Activated CD4-positive, alpha-beta memory T cell treated with anti-CD3 and anti-CD28 coated beads for 36 hours (primary cell): ENCODE measurements at places on chromosomes 6 and 20. TPM values are rescaled to one million over a fixed set of nuclear protein-coding genes. Genes with fewer than 3 reads are reported as not detected.

DNA sequence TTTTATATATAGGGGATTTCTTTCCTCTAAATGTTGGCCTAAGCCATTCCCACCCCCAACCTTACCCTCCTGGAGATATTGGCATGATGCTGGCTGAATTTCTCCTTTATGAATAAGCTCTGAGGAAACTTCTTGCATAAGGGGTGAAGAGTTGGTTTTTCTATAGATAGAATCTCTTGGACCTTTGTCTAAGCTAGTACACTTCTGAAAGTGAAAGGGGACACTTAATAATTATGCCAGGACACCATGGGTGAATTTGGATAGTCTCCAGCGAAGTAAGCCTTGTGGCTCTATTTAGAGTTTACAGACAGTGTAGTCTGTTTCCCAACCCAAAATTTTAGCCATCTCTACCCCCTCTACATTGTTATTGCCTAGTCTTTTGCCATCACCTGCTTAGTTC lies 27.1 kb upstream of the FABP7 start:
- H3K36me3 ChIP-seq: no peaks in the 10 kb centered on the region
- no peak overlapping the region for H3K27ac ChIP-seq
- no peaks in the 10 kb centered on the region for H3K27me3 ChIP-seq
- H3K4me3 ChIP-seq: no peak overlapping the region
- H3K4me1 ChIP-seq: peaks cover 8% of the 10 kb centered on the region

DNA sequence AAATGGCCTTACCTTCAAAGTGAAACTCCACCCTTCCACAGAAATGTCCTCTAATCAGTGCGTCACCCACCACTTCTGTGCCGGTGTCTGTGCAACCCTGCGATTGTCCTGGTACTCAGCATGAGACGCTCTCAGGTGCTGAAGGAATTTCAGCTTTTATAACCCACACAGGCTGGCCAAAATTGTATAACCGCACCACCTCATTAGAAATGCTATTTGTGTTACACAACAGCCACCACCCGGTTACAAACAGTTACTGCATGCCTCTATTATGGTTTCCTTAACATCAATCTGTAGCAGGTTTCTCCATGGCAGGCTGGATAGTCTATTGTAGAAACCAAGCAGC lies 51.5 kb downstream of the SLC23A2 start:
- peak; percentile 68 for DNase-seq
- peaks cover 11% of the 10 kb centered on the region for H3K36me3 ChIP-seq
- H3K4me1 ChIP-seq: peaks cover 40% of the 10 kb centered on the region
- peak overlapping the region; percentile 60 for H3K27ac ChIP-seq

OR2H2 gene
- total RNA-seq: not detected

- no peak overlapping the region for H3K27ac ChIP-seq
- H3K4me1 ChIP-seq: no peaks in the 10 kb centered on the region
- H3K27me3 ChIP-seq: peaks cover 2% of the 10 kb centered on the region
- DNase-seq: no peak
- no peaks in the 10 kb centered on the region for H3K36me3 ChIP-seq
Measured at GRCh38 chr20:38585404-38586180, 4.6 kb downstream of the ADIG start.

DNA sequence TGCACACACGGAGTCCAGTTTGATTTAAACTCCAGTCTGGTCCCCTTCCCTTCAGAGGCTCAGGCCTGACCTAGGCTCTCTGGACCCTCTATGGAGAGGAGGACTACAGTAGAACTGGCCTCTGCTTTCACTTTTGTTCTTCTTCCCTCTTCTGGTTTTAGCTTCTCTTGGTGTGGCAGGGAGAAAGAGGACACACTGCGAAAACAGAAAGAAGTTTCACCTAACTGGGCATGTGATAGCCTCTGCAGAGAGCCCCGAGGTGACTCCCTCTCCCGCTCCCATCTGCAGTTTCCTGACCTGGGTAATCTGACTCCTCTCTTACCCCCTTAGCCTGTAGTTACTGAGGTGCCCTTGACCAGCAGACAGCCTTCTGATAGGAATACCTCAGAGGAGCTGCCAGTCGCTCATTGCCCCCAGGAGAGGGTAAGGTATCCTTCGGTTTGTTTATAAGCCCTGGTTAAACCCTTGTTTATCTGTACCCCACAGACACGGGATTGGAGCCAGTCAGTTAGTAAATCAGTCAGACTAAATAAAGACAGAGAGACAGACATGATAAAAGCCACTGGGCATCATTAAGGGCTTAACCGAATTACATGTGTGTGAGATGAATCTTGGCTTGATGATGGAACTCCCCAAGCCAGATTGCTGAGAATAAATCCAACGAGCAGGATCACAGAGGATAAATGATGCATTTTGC lies 12.0 kb upstream of the DTNBP1 start:
- H3K27me3 ChIP-seq: peaks cover 11% of the 10 kb centered on the region
- no peaks in the 10 kb centered on the region for H3K36me3 ChIP-seq
- H3K4me3 ChIP-seq: no peak overlapping the region
- DNase-seq: no peak

C20orf96 gene
- total RNA-seq: 5.4 TPM

SMIM26 gene
- total RNA-seq: 59.0 TPM

BNIP5 gene
- total RNA-seq: not detected

- no peaks in the 10 kb centered on the region for H3K27me3 ChIP-seq
- DNase-seq: no peak
- no peaks in the 10 kb centered on the region for H3K36me3 ChIP-seq
Measured at GRCh38 chr20:16069389-16070010, 503.7 kb downstream of the KIF16B start.

- peaks cover 22% of the 10 kb centered on the region for H3K27me3 ChIP-seq
- H3K27ac ChIP-seq: no peak overlapping the region
- no peak overlapping the region for H3K4me3 ChIP-seq
- H3K36me3 ChIP-seq: no peaks in the 10 kb centered on the region
Measured at GRCh38 chr6:41460742-41461336, 85.3 kb upstream of the FOXP4 start.

TNF gene
- 167 TPM for total RNA-seq

EPB41L1 gene
- total RNA-seq: 0.88 TPM

GRCh38 chr6:104118274-104118673 lies 741.4 kb downstream of the HACE1 start:
- no peak overlapping the region for H3K27ac ChIP-seq
- no peak overlapping the region for H3K4me3 ChIP-seq
- DNase-seq: no peak
- no peaks in the 10 kb centered on the region for H3K36me3 ChIP-seq
- no peaks in the 10 kb centered on the region for H3K27me3 ChIP-seq

RRAGD gene
- total RNA-seq: 15.8 TPM

DNA sequence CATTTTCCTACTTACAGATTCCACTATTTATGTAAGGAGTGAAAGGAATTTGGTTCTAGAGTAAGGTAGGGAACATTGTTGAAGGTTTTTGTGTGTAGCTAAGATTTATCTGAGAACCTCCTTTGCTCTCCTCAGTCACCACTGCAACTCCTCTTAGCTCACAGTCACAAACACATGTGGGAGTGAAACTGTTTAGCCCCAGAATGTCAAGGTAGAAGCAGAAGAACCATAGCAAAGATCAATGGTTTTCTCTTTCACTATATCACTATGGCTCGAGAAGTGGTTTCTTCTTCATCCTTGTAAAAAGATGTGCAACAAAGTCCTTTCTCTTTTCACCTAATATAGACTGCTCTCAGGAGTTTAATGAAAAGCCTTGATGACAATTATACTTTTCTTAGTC lies 6.5 kb upstream of the DEFB112 start:
- no peaks in the 10 kb centered on the region for H3K36me3 ChIP-seq
- no peak for DNase-seq
- H3K27ac ChIP-seq: no peak overlapping the region
- no peak overlapping the region for H3K4me3 ChIP-seq
- H3K27me3 ChIP-seq: no peaks in the 10 kb centered on the region

GRCh38 chr6:170291271-170292110 lies 613 bp upstream of the DLL1 start:
- H3K4me1 ChIP-seq: peaks cover 38% of the 10 kb centered on the region
- peak overlapping the region; percentile 77 for H3K4me3 ChIP-seq
- no peaks in the 10 kb centered on the region for H3K36me3 ChIP-seq
- DNase-seq: peak; percentile 49
- H3K27ac ChIP-seq: peak overlapping the region; percentile 54
- peaks cover 54% of the 10 kb centered on the region for H3K27me3 ChIP-seq

- H3K4me1 ChIP-seq: no peaks in the 10 kb centered on the region
- no peak overlapping the region for H3K4me3 ChIP-seq
- no peaks in the 10 kb centered on the region for H3K36me3 ChIP-seq
Measured at GRCh38 chr6:131029626-131030297, 33.3 kb downstream of the EPB41L2 start.

- DNase-seq: no peak
- peaks cover 36% of the 10 kb centered on the region for H3K4me1 ChIP-seq
- no peak overlapping the region for H3K4me3 ChIP-seq
- no peaks in the 10 kb centered on the region for H3K36me3 ChIP-seq
- H3K27ac ChIP-seq: no peak overlapping the region
- H3K27me3 ChIP-seq: peaks cover 12% of the 10 kb centered on the region
Measured at GRCh38 chr20:44016525-44016924, 101.9 kb downstream of the TOX2 start.

MANEA gene
- 18.7 TPM for total RNA-seq

GRCh38 chr6:4928426-4928825 lies 75.4 kb downstream of the RPP40 start:
- no peak for DNase-seq
- no peaks in the 10 kb centered on the region for H3K27me3 ChIP-seq
- H3K4me1 ChIP-seq: peaks cover 27% of the 10 kb centered on the region
- H3K4me3 ChIP-seq: no peak overlapping the region
- peaks cover 5% of the 10 kb centered on the region for H3K36me3 ChIP-seq

DNA sequence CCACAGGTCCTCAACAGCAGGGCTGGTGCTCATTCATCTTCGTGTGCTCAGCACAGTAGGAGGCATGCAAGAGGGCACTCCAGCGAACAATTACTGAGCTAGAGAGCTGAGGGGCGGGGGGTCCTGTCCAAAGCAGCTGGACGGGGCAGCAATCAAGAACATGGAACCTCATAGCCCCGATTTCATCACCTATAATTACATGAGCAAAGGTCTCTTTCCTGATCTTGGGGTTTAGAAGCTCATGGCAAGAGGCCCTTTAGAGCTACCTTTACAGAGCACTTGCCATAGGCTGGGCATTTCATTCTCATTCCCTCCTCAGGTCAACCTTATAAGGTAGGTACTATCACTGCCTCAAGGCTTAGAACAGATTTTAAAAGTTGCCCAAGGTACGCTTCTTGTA lies 10.4 kb downstream of the MOCS1 start:
- H3K4me3 ChIP-seq: no peak overlapping the region
- no peak for DNase-seq
- no peaks in the 10 kb centered on the region for H3K4me1 ChIP-seq
- no peaks in the 10 kb centered on the region for H3K36me3 ChIP-seq

HSPA12B gene
- total RNA-seq: not detected

DNA sequence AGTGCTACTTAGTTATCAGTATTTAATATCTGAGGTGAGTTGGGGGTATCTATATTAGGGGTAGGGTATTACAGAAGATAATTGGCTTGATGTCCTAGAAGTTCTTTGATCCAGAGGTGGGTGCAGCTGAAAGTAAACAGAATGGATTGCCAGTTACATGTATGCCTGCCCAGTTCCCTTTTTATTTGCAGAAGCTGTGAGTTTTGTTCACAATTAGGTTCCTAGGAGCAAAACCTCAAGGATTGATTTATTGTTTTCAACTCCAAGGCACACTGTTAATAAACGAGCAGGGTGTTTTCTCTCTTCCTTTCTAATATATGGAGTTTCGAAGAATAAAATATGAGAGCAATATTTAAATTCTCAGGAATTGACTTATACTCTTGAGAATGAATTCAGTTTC lies 129.0 kb downstream of the SULF2 start:
- H3K27ac ChIP-seq: no peak overlapping the region
- no peak overlapping the region for H3K4me3 ChIP-seq
- no peaks in the 10 kb centered on the region for H3K4me1 ChIP-seq

TREML1 gene
- total RNA-seq: not detected
